ENCODE measurements at places on chromosomes 6 and 20.

GRCh38 chr20:22371843-22372242, 212.5 kb downstream of the FOXA2 start:
- no peak for DNase-seq

DNA sequence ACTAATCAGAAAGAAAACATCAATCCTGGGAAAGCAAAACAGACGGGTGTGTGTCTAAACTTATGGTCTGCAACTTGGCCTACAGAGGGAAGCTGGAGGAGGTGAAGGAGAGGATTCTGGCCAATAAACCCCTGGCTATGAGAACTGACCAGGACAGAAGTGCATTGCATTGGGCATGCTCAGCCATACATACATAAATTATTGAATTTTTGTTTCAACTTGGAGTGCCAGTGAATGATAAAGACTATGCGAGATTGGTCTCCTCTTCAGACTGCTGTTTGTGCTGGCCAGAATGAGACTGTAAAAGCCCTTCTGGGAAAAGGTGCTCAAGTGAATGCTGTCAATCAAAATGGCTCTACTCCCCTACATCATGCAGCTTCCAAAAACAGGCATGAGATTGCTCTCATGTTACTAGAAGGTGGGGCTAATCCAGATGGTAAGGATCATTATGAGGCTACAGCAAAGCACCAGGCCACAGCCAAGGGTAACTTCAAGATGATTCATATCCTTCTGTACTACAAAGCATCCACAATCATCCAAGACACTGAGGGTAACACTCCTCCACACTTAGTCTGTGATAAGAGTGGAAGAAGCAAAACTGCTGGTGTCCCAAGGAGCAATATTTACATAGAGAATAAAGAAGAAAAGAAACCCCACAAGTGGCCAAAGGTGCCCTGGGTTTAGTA, 17.4 kb downstream of the ADNP start:
- peak; percentile 67 for DNase-seq

DNA sequence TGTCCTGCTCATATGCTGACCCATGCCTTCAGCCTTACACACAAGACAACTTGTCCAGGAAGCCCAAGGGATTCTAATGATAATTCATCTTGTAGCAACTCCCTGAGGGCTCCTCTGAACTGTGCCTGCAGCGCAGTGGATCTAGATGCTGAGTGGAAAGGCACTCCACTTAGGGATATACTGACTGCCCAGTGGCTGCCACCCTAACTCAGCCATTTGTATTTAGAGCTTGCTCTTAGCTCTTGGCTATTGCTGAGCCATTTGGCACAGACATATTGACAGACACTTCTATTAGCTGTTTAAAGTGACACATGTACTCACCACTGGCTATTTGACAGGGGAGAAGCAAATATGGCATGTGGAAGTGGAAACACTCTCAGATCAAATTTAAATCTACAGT, 278.3 kb upstream of the SGK1 start:
- DNase-seq = no peak

DNA sequence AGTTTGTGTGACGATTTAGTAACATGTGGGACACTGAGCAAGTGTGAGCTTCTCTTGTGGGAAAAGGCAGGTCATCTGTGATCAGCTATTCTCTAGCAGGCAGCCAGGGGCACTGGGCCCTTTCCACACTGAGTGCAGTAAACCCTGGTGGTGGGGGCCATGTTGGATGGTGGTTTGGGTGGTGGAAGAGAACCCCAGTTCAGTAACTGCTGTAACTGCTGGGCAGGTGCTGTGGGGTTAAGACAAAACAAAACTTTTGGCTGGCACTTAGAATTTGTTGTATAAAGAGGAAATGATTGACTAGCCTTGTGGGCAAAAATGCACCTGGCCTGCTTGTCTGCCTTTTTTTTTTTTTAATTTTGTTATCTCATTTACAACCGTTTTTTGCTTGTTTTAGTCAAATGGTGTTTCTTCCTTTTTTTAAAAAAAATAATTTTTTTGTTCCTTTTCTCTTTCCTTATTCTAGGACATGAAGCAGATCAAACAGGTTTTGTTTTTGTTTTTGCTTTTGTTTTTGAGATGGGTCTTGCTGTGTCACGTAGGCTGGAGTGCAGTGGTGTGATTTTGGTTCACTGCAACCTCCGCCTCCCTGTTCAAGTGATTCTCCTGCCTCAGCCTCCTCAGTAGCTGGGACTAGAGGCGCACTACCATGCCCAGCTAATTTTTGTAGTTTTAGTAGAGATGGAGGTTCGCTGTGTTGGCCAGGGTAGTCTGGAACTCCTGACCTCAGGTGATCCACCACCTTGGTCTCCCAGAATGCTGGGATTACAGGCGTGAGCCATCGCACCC, 59.8 kb downstream of the IGF2R start:
- DNase-seq = no peak

DNA sequence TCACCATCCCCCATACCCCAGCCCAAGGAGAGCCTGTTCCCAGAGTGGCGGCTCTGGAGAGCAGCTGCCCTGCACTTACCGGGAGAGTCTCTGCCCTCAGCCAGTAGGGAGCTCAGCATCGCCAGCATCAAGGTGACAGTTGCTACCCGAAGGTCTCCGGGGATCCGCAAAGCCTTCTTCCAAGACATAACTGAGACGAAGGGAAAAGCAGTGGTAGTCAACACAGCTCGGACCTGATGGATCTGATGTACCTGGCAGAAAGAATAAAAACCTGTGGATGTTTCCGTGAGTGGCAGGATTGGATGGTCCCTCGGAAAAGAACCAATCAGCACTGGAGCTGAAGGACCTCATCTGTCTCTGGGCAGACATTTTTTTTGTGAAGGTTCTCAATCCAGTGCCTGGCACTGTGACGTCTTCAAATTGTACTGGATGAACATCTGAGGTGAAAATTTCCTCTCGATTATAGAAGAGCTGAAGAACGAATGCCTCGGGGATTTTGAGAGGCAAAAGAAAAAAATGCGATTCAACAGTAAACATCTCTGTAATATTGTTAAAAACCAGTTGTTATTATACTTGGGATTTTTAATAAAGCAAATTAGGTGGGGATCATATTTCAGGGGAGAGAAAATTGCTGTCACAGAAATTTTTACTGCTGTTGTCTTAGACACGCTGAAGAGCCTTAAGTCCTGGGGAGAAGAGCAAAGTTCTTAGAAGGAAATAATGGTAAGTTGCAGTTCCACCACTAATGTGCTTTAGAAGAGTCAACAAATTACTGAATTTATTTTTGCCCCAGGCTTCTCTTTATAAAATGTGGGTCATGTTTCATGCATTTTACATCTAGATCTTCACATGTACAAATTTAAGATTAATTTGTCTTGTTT, at the start of gene HLA-DQB1:
Gene HLA-DQB1, minus strand, starts transcription at position 238 of the 881 bp plus-strand sequence. Its CDS starts 50 bp downstream, at position 188.
- DNase-seq = peak; percentile 83

DNA sequence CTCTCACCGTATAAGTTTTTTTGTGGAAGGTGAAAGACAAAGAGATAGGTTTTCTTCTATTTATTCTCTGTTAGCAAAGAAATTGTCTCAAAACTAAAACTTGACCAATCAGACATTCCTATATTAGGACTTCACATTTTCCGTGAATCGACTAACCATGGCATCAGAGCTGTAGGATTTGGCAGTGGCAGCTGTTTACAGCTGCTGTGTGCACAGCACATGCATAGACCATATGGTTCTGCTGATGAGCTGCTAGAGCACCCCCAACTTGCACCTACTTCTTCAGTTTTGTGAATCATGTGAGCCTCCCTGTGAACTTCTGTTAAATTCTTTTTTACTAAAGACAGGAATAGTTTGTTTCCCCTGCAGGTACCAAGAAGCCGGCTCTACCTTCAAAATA, 157.9 kb downstream of the RFX6 start:
- no peak for DNase-seq

DNA sequence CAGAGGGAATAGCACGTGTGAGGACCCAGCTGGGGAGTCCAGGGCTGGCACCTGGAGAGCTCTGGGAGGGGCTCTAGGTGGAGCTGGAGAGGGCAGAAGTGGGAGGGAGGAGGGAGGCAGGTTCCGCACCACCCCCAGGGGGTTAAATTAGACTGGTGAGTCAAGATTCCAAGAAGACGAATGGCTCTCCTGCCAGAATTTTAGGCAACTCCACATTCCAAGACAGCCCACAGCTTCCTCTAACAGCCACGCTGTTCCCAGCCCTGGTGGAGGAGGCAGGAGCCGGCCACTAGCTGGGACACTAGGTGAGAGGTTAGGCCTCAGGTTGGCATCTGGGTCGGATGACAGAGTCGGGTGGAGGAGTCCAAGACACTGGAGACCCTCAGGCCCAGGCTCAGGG, 60.2 kb downstream of the TFAP2C start:
- DNase-seq = peak; percentile 67

DNA sequence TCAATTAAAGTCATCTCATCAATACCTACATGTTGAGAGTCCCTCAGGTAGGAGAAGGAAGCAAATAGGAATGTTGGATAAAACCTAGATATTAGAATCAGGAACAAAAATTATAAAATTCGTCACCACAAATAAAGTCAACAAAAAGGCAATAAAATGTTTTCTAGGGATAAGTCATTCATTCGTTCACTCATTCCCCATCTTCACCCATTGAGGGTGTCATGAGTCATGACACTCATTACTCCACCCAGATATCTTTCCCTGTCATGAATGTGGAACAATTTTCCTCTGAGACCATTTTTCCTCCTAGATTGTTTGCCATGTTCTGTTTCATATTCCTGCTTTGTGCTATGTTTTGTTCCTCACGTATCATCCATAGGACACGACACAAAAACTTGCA, 50.9 kb upstream of the OLIG3 start:
- DNase-seq = no peak

DNA sequence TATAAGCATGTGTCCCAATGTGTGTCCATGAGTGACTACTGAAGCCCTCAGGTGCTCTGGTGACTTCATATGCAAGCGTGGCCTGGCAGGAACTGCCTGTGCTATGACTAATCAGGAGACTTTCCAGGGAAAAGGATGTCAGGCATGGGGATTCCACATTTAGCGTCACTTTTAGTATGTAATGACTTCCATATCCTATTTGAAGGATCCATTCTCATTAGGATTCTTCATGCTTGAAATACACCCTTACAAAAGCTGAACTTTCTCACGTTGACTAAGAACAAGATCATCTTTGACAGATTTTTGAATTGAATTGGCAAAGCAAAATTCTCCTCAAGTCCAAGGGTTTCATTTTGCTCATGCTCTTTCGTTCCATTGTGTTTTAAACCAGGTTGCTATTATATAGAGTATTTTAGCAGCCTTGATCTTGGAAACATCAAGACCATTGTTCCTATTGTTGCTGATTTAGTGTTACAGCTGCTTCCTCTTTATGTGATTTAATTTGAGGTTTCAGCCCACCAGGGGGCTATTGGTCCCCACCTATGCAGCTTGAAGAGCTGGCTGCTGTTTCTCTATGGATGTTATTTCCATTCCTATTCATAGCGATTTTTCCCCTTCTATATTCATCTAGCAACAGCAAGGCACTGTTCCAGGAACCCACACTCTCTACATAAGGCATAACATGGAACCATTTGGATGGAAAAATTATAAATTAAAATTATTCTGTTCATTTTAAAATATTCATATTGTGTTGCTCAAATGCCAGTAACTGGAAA, 418.6 kb downstream of the CDKAL1 start:
- peak; percentile 87 for DNase-seq

GRCh38 chr20:45341579-45341938, 6.7 kb downstream of the SDC4 start:
- no peak for DNase-seq

GRCh38 chr6:149323925-149324324, 6.4 kb downstream of the TAB2 start:
- DNase-seq = no peak

- peak; percentile 59 for DNase-seq
Measured at GRCh38 chr6:129659590-129660345, 50.2 kb downstream of the ARHGAP18 start.

DNA sequence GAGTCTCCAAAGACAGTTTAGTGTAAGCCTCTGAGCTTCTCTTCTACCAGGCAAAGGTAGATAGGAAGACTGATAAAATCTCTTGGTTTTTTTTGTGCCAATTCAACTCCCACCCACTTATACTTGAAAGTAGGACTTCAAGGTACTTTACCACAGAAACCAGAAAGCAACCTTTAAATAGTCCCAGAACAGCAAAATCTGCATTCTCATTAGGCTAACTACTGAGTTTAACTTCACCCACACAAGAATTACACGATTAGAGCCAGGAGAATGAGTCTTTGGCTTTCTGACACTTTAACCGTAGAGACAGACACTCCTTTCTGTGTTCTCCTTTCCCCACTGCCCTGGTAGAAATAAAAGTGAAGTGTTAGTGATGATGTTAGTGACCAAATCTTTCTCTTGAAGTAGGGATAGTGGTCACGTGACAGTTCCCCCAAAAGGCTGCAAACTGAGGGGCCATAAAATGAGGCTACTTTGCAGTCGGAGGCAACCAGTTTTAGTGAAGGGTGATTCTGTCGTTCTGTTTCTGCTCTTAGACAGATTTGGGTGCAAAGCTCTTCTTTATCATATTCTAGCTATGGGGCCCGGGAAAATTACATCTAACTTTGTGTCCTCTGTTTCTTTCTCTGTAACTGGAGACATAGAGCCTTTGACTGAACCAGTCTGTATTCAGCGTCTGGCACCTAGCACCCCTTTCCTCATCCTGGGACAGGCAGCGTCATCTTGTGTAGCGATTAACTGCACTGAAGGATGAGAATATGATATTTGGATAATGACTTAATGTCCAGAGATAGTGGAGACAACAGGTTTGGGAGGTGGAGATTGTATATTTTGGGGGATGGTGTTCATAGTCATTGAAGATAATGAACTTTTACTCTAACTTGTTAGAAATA, 206.4 kb upstream of the CITED2 start:
- no peak for DNase-seq

GRCh38 chr6:139587469-139587868, 213.0 kb upstream of the CITED2 start:
- peak; percentile 56 for DNase-seq

GRCh38 chr6:145244349-145245100, 490.8 kb downstream of the EPM2A start:
- DNase-seq = no peak

- DNase-seq = no peak
Measured at GRCh38 chr6:111550195-111550594, 55.5 kb downstream of the TRAF3IP2 start.
